Amygdala (tissue), 56 donors: ENCODE measurements at places on chromosomes 7 and 10.

- no peak for DNase-seq
Measured at GRCh38 chr7:123060446-123060845, 64.9 kb upstream of the TAS2R16 start.

- DNase-seq, result no peak
Measured at GRCh38 chr7:143013893-143014292, 13.0 kb downstream of the OR9A2 start.

- DNase-seq, result no peak
Measured at GRCh38 chr7:101216860-101217387, 457 bp downstream of the PLOD3 start.

DNA sequence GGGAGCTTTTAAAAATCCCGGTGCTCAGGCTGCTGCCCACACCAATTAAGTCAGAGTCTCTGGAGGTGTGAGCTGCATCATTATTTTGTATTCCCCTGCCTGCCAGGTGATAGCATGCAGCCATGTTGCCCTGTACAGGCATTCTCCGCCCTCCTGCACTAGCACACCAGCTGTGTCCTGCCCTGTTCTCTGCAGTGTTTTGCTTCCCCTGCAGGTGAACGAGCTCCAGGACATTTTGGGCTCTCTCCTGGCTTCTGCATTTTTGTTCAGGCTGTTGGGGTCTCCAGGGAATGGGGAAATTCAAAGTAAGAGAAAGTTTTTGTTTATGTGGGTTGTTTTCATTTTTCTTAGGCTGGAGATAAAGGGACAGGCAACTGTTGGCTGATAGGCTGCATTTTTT lies 271.0 kb upstream of the COBL start:
- DNase-seq, result no peak

DNA sequence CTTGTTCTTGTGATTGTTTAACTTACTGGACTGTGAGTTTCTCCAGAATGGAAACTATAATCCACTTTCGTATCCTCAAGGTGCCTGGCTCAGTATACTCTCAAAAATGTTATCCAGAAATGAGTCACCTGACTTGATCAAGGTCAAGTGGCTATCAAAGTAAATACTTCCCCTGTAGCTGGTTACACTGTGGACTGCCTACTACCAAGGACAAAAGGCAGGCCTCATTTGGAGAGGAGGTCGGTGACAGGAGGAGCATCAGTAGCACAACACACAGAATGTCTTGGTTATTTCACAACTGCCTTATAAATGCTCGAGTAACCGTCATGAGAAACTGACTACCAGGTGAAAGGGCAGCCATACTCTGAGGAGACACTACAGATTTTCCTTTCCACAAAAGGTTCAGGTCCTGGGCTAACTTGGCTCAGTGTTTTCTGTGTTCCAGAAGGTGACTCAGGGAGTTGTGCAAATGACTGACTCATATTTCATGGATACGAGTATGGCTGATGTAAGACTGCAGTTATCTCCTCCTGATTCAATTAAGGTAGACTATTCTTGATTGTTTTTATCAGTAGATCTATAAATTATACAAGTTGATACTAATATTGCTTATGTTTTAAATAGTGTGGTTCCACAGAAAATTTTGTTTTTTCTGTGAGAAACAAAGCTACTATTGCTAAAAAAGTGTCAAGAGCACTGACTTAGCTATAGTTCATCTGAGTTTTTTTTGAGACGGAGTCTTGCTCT lies 4.2 kb upstream of the CCNY start:
- no peak for DNase-seq

GRCh38 chr10:24465124-24465874 lies 256.4 kb downstream of the KIAA1217 start:
- DNase-seq, result no peak

DNA sequence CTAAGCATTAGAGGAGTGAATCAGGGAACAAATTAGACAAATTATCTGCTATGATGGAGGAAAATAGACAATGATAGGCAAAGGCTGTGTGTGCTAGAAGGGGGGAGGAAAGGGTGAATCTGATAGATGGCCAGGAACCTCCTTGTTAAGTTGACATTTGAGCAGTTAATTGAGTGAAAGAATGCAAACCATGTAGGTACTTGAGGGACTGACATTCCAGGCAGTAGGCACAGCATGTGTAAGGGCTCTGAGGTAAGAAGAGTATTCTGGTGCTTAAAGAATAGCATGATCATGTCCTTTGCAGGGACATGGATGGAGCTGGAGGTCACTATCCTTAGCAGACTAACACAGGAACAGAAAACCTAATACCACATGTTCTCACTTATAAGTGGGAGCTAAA lies 48.6 kb upstream of the TES start:
- no peak for DNase-seq

GRCh38 chr7:84274029-84274638 lies 79.5 kb upstream of the SEMA3A start:
- DNase-seq, result no peak

- DNase-seq, result no peak
Measured at GRCh38 chr7:142774826-142775225, 4.1 kb downstream of the PRSS2 start.

DNA sequence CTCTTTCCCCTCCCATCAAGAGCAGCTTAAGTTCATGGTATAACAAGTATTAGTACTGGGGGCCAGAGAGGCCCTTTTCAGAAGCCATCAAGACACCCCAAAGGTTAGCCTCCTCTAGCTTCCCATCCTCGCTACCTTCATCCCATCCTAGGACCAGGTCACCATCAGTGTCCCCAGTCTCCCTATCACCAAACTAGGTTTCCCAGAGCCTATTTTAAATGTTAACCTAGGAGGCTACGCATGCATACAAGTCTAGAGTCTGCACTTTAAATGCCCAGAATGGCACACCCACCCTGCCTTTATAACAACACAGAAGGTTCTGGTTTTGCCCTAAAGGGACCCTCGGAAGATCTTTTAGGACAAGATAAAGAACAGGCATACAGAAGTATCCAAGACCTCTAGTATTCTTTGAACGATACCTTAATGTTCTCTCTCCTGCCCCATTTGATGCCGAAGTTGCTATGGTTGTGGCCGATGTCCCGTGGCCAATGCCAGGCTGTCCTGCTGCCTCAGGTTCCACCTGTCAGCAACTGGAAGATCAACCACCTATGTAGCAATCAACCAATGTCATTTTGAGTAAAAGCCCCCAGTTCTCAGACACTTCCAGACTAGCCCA lies 2.2 kb downstream of the GPRIN2 start:
- no peak for DNase-seq

- no peak for DNase-seq
Measured at GRCh38 chr10:102523250-102524029, 19.7 kb downstream of the SUFU start.

DNA sequence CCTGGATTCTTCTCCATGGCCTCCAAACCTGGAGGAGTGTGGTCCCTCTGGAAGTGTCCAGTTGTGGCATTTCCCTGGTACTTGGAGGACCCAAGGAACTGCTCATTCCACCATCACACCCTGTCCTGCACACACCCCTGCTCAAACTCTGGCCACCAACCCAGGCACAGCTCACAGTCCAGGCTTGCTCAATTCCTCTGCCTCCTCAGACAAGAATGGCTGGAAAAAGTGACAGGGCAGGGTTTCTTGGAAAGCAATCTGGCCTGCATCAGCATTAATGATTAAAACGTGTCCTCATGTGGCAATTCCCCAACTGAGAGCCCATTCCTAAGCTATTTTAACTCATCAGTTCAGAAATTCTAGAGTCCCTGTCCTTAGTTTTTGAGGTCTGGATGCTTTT lies 17.2 kb upstream of the TPST1 start:
- no peak for DNase-seq

DNA sequence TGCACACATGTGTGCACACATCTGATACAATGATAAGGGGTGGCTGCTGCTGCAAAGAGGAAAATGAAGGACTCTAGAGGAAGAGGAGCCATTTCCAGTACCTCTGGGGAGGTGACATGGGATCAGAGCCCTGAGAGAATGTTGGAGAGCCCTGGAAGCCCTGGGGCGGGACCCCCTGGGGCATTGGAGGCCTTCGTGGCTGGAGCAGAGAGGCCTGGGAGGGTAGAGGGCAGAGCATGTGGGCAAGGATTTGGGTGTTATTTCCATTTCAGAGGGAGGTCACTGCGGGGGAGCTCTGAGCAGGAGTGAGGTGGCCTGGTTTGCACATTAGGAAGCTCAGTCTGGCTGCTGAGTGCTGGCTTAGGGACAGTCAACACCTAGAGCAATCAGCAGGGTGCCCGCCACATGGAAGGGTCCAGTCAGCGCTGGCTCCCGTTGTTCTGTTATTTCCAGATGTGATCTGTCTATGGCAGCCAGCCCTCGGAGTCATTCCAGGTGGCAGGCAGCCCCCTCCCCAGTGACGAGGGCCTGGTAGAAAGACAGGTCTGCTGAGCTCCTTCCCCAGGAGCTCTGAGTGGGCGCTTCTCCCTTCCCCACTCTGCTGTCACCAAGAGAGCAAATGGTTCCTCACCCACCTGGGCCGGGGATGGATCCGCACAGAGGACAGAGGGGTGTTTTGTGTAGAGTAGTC lies 24.1 kb upstream of the BTBD16 start:
- no peak for DNase-seq

GRCh38 chr10:104049504-104050250 lies 36.0 kb downstream of the COL17A1 start:
- no peak for DNase-seq

GRCh38 chr10:118504467-118505205 lies 90.8 kb downstream of the PRLHR start:
- no peak for DNase-seq

- no peak for DNase-seq
Measured at GRCh38 chr7:30815951-30816644, 44.9 kb downstream of the MINDY4 start.

DNA sequence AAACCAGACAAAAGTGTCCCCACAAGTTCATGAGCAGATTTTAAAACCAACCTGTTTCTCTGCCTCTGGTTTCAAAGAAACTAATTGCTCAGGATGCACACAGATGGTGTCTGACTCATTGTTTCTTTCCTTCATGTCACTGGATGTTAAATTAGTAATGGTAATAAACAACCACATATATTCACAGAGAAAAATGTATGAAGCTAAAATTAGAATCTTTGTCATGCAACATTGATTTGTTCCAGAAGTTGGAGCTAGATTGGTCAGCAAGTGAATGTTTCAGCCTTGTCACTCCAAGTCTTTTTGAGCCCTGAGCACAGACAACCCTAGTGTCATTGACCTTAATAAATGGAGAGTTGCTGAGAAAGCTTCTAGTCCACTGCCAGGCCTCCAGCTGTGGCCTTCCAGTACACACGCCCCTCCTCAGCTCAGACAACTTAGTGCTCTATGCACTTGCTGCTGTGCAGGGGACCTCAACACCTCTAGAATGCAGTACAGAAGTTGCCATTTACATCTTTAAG lies 175.9 kb downstream of the CCDC71L start:
- no peak for DNase-seq

DNA sequence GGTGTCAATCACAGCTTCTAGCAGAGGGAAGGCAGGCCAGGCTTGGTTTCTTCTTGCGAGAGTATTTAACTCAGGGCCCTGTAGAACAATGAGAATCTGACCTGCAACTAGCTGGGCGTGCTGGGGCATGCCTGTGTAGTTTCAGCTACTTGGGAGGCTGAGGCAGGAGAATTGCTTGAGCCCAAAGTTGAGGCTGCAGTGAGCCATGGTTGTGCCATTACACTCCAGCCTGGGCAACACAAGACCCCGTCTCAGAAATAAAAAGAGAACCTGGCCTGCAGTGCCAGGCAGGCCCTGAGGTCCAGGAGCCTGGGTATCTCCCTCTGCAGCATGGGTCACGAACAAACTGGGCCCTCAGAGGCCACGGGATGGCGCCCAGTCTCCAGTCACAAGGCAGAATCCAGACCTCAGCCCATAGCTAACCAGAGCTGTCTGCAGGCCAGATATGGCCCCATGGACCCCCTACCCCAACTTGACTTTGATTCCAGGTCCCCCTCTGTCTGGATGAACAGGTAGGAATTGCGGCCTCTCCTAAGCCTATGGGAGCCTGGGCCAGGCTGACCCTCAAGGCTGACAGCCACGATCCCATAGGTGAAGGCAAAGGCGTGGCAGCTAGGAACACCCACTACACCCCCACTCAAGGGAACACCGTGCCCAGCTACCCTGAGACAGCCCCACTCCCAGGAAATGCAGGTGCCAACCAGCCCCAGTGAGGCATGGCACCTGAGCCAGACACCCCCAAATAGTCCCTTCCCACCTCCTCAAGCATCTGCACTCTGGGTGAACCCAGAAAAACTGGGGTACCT lies 102.7 kb upstream of the TNRC18 start:
- DNase-seq, result peak; percentile 10

- DNase-seq, result no peak
Measured at GRCh38 chr7:124201768-124202349, 169.0 kb upstream of the TMEM229A start.

- no peak for DNase-seq
Measured at GRCh38 chr7:51327287-51327717, 10.7 kb upstream of the COBL start.

- DNase-seq, result no peak
Measured at GRCh38 chr10:125538947-125539731, 143.8 kb downstream of the TEX36 start.

GRCh38 chr10:132167976-132168375 lies 18.8 kb upstream of the DPYSL4 start:
- no peak for DNase-seq

GRCh38 chr7:8056439-8056838 lies 87.8 kb downstream of the GLCCI1 start:
- DNase-seq, result no peak

GRCh38 chr7:148056406-148056805 lies 534.2 kb upstream of the C7orf33 start:
- DNase-seq, result no peak

DNA sequence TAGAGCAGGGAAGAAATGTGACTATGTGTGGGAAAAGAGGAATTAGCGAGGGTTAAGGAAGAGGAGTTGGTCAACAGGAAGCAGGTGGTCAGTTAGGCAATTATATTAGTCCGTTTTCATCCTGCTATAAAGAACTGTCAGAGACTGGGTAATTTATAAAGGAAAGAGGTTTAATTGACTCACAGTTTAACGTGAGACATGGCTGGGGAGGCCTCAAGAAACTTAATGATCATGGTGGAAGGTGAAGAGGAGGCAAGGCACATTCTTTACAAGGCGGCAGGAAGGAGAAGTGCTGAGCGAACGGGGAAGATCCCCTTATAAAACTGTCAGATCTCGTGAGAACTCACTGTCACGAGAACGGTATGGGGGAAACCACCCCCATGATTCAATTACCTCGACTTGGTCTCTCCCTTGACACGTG lies 35.0 kb downstream of the RAMP3 start:
- no peak for DNase-seq

DNA sequence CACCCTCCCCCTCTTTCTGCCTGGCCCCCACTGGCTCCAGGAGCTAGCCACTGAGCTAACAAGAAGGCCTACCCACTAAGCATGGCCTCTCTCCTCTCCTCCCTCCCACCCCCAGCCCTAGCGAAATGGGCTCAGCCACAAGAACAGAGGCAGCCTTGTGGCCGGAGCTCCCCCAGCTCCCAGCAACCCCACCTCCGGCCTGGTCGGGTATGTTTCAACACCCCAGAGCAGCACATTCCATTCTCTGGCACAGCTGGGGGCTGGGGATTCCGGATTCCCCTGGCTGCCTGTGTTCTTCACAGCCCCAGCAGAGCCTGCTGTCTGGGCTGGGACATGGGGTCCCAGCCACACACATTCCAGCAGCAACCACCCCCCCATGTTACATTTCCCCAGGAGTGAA lies 9.0 kb downstream of the SFRP5 start:
- no peak for DNase-seq
